ENCODE measurements at places on chromosomes 2 and 18.
A peak's percentile ranks its signal among the peaks of the same experiment; 100 is the strongest.

- no peak for ATAC-seq
Measured at GRCh38 chr2:109175350-109175678, 46.3 kb downstream of the SH3RF3 start.

DNA sequence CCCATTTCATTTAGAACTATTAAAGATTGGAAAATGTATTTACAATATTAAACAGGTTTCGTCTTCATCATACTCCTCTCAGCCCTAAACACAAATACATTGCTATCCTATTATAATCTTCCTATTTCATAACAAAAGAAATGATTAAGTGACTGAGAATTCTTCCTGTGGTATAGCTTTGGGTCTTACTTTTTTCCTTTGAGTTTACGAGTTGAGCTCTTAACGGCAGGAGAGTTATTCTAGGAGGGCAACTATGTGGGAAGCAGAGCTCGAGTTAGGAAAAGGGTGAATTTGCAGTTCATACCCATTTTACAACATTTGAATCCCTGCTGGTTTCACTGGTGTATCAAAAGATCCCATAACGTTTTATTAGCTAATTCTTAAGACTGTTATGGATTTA, 105.0 kb downstream of the FIGN start:
- ATAC-seq = no peak

DNA sequence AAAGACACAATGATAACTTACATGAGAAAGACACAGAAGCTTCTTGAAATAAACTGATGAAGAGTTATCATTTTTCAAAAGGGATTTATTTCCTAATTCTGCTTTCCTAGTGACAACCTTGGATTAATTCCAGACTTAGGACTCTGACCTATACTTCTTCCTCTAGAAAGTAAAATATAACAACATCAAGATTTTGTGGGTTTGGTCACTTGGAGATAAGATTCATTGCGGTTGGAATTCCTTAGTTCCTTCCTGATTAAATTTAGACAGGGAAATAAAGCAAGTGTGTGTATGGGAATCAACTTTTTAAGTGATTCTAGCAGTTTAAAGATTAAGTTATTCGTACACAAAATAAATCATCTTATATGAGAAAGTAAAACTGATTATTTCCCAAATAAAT, 208.4 kb upstream of the CCDC150 start:
- ATAC-seq = no peak

DNA sequence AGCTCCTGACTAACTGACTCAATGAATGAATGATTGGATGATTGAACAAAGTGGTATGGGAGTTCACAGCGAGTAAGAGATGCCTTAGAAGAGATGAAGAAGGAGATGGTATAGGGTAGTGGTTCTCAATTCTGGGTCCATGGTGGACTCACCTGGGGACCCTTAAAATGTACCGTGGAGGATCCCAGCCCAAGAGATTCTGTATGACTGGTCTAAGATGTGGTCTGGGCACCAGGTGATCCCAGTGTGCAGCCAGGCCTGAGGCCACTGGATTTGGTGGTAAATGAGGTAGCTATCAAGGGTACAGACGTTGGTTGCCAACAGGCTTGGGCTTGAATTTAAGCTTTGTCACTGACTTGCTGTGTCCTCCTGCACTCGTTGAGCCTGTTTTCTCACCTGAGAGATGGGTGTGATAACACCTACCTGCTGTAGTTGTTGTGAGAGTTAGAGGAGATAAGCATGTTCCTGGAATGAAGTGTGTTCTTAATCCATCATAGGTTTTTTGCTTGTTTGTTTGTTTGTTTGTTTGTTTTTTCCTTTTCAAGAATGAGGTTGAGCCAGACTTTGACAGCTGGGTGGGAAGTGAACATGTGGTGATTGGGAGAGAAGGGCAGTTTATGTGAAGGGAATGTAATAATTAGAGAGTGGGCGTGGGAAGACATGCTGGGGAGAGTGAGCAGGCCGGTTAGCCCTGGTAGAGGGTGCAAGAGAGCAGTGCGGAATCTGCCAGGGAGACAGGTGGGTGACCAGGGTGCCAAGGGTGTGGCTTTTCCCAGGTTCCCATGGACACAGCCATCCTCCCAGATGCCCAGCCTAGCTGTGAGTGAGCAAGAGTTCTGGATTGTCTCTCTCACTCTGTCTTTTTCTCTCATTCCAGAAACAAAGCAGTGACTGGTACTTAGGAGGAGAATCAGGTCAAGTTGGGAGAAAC, 31.4 kb upstream of the IL1B start:
- ATAC-seq = no peak

DNA sequence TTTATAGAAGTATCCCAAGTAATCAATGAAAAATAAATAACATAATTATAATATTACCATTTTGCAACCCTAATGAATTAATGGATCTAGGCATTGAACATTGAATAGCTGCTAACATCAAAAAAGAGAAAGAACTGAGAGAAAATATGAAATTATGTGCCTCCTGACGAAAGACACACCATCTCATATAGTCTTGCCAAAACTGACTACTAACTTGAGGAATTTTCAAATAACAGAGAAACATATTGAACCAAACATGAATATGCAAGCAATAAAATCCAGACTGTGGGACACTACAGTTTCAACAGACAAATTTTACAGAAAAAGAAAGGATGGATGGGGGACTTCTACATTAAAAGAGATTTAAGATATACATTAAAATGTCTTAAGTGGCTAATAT, 165.7 kb downstream of the WDPCP start:
- ATAC-seq = peak; percentile 44

DNA sequence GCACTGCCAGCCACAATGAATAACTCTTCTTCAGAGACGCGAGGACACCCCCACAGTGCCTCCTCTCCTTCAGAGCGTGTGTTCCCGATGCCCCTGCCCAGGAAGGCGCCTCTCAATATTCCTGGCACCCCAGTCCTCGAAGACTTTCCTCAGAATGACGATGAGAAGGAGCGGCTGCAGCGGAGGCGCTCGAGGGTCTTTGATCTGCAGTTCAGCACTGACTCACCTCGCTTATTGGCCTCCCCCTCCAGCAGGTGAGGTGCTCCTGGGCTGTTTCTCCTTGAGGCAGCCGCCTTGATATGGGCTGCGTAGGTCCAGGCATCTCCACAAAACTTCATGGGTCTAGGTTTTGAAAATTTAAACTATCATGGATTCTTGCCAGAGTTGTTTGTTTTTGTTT, 6.1 kb downstream of the NCAPH start:
- no peak for ATAC-seq

- ATAC-seq = no peak
Measured at GRCh38 chr2:10004836-10005235, 38.5 kb upstream of the KLF11 start.

GRCh38 chr2:72963423-72964145, 46.3 kb downstream of the EMX1 start:
- ATAC-seq = peak; percentile 88

DNA sequence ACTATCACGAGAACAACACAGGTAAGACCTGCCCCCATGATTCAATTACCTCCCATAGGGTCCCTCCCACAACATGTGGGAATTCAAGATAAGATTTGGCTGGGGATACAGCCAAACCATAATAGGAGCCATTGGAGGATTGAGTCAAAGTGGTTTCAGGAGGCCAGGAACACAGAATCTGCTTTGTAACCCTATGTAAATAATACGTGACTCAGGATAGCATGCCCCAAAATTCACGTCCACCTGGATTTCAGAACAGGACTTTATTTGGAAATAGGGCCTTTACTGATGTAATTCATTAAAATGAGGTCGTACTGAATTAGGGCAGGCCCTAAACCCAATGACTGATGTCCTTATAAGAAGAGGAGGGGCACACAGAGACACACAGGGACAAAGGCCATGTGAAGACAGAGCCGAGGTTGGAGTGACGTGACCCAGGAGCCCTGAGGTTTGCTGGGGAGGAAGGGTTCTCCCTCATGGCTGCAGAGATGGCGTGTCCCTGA, 16.0 kb upstream of the CNDP2 start:
- ATAC-seq = no peak

DNA sequence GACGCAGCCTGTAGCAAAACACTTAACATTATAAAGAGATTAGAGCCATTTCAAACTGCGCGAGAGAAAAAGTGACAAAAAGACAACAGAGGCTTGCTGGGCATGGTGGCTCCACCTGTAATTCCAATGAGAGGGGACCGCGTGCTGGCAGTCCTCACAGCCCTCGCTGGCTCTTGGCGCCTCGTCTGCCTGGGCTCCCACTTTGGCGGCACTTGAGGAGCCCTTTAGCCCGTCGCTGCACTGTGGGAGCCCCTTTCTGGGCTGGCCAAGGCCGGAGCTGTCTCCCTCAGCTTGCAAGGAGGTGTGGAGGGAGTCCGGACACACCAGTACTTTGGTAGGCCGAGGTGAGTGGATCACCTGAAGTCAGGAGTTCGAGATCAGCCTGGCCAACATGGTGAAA, 9.3 kb upstream of the IFIH1 start:
- no peak for ATAC-seq

DNA sequence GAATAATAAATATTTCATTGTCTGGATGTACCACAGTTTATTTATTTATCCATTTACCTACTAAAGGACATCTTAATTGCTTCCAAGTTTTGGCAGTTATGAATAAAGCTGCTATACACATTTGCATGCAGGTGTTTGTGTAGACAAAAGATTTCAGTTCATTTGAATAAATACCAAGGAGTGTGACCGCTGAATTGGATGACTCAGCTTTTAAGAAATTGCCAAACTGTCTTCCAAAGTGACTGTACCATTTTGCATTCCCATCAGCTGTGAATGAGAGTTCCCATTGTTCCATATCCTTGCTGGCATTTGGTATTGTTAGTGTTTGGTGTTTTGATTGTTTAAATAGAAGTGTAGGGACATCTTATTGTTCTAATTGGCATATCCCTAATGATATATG, 36.2 kb upstream of the FMNL2 start:
- peak; percentile 68 for ATAC-seq

- no peak for ATAC-seq
Measured at GRCh38 chr2:71606244-71606643, 152.9 kb downstream of the DYSF start.

DNA sequence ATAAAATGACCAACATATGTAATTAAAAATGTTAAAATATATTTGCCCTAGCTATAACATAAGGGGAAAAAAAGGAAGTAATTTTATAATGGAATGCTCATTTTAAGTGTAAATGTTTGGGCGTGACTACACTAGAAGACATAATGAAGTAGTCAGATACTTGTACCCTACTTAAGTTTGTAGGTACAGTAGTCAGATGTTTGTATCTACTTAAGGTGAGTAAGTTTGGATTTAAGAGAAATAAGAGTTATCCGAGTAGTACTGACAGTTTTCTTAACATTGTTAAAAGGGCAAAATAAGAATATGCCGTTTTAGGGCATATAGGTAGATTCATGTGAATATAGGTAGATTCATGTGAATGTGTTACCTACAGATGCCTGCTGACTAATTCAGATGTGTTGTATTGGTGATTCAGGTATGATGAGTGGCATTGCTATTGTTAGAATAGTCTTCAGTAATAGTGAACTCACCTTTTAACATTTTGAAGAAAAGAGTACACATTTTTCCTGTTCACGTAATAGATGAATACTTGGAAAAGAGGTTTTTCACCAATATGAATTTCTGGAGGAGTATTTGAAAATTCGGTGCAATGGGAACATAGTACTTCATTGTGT, 14.9 kb downstream of the VAPA start:
- no peak for ATAC-seq

GRCh38 chr2:217866457-217866856, 136.3 kb downstream of the TNS1 start:
- ATAC-seq = peak; percentile 72

GRCh38 chr2:120433816-120434290, 87.9 kb downstream of the INHBB start:
- ATAC-seq = no peak

GRCh38 chr2:105055613-105056012, 17.7 kb downstream of the MRPS9 start:
- ATAC-seq = no peak

- no peak for ATAC-seq
Measured at GRCh38 chr2:132904142-132904842, 234.3 kb upstream of the LYPD1 start.

DNA sequence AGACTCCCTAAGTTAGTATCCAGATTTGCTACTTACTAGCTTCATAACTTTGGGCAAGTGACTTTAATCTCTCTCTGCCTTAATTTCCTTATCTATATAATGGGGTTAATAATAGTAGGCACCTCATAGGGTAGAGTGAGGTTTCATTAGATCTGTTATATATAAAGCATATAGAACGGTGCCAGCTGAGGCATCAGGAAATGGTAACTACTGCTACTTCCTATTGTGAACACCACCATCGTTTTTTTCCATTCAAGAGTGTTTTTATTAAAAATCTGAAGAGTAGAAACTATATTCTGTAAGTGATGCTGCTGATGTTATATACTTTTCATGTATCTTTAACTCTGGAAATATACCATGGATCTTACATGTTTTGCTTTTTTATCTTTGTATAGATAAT, 44.3 kb downstream of the MALT1 start:
- no peak for ATAC-seq

- ATAC-seq = peak; percentile 78
Measured at GRCh38 chr2:176931588-176932563, 280.7 kb upstream of the HNRNPA3 start.

- ATAC-seq = no peak
Measured at GRCh38 chr2:224688997-224689396, 27.2 kb downstream of the CCDC195 start.

GRCh38 chr2:64534363-64534762, 10.2 kb downstream of the AFTPH start:
- ATAC-seq = no peak

DNA sequence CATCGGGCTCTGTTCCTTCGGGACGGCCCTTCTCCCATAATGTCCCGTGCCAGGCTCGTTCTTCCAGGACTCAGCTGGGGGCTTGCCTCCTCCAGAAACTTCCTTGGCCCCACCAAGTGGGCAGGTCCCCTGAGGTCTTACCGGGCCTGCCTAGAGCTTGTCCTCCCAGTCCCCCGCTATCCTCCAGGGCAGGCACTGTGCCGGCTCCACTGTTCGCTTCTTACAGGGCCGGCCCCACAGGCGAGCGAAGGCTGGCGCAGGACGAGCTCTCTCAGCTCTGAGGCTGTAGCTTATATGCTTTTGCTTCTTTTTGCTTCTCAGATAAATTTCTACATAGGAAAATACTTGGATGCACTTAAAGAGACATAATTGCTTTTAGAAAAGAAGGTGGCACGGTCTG, 229.4 kb downstream of the TWIST2 start:
- ATAC-seq = no peak

DNA sequence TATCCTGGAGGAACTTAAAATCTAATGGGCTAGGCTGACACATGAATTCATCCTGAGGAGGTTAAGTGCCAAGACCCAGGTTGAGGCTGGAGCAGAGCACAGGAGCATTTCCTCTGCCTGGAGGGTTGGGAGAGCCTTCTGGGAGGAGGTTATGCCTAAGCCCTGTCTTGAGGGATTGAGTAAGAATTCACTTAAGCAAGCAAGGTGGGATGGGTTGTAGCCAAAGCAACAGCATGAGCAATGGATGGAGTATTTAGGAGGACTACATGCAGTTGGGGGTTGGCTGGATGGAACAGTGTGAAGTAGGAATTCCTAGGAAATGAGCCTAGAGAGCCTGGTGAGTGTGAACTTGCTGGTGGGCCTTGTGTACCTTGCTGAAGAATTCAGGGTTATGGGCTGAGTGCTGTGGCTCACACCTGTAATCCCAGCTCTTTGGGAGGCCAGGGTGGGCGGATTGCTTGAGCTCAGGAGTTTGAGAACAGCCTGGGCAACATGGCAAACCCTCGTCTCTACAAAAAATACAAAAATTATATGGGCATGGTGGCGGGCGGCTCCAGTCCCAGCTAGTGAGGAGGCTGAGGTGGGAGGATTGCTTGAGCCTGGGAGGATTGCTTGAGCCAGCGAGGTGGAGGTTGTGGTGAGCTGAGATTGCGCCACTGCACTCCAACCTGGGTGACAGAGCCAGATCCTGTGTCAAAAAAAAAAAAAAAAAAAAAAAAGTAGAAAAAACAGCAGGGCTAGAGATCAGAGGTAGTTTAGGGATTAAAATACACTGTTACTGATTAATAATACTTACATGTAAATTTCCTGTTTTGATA, 22.2 kb downstream of the TANC1 start:
- ATAC-seq = no peak
